Kasumi-1 (cell line): ENCODE measurements at places on chromosomes 16 and 17.

DNA sequence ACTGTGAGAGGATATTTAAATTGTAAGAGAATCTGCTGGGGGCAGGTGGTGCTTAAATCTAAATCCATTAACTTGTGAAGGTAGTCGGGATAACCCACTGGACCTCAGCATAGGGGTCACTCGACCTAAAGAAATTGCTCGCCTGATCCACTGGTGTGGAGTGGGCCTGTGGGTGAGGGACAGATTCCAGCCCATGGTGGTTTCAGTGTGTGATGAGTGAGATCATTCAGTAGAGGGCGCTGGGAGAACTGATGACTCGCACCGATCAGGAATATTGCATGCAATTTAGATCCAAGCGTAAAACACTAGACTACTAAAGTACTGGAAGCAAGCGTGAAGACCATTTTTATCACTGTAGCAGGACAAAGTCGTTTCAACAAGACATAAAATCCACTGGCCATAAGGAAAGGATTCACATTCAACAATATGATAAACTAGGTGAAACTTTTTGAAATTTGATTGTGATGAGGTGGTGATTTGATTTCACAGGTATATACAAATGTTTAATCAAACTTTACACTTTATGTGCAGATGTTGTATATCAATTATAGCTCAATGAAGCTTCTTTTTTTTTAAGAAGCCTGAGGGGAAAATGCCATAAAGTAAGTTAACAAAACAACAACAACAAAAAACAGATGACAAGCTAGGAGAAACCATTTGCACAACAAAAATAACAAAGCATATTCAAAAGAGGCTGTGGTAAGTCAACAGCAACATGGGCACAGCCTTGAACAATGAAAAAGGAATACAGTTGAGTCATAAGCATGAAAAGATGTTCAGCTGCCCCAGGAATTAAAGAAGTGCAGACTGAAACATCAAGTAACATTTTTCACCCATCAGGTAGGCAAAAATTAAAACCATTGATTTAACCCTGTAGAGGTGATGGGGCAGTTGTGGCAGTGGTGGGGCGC lies 7.5 kb upstream of the TMEM170A start:
- DNase-seq = peak; percentile 79

- DNase-seq = no peak
Measured at GRCh38 chr16:66444049-66444481, 17.0 kb downstream of the BEAN1 start.

- no peak for DNase-seq
Measured at GRCh38 chr16:12293017-12293618, 316.6 kb downstream of the SNX29 start.

DNA sequence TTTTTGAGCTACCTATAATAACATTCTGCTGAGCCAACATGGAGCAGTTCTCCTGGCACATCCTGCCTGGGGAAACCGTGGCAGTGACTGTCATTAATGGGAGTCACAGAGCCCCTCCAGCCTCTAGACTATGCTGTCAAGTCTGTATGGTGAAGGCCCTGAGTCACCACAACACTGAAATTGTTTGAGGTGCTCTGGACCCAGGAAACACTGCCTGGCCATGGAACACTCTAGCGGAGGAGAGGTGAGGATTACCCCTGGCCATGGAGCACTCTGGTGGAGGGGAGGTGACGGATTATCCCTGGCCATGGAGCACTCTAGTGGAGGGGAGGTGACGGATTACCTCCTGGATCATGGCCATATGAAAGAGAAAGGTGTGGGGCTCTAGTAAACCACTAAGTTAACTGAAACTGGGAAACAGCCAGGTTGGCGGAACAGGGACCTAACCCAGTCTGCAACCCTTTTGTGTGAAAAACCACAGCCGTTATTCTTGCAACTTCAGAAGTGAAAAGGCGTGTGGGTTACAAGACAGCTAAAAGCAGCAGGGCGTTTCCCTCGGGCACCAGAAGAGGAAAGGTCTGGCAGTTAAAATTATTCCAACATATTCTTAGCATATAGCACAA lies 156.7 kb downstream of the KCNJ12 start:
- DNase-seq = no peak

DNA sequence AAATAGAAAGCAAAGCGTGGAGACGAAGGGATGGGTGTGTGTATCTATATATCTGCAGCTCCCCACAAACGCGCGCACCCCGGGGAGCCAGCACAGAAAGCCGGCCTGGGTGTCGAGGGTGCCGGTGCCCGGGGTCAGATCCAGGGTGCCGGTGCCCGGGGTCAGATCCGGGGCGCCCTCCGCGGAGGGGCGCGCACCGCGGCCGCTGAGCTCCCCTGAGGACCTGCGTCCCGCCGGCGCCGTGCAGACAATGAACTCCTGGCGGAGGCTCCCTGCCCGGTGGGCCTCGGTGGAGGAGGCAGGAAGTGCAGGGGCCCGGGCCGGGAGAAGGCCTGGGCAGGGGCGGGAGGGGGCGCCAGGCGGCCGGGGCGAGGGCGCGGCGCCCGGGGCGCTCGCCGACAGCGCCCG lies 1.1 kb downstream of the ZNF423 start:
- DNase-seq = no peak

- DNase-seq = no peak
Measured at GRCh38 chr16:28219282-28219681, 7.5 kb upstream of the XPO6 start.

- no peak for DNase-seq
Measured at GRCh38 chr17:61316633-61317032, 83.0 kb upstream of the TBX2 start.

DNA sequence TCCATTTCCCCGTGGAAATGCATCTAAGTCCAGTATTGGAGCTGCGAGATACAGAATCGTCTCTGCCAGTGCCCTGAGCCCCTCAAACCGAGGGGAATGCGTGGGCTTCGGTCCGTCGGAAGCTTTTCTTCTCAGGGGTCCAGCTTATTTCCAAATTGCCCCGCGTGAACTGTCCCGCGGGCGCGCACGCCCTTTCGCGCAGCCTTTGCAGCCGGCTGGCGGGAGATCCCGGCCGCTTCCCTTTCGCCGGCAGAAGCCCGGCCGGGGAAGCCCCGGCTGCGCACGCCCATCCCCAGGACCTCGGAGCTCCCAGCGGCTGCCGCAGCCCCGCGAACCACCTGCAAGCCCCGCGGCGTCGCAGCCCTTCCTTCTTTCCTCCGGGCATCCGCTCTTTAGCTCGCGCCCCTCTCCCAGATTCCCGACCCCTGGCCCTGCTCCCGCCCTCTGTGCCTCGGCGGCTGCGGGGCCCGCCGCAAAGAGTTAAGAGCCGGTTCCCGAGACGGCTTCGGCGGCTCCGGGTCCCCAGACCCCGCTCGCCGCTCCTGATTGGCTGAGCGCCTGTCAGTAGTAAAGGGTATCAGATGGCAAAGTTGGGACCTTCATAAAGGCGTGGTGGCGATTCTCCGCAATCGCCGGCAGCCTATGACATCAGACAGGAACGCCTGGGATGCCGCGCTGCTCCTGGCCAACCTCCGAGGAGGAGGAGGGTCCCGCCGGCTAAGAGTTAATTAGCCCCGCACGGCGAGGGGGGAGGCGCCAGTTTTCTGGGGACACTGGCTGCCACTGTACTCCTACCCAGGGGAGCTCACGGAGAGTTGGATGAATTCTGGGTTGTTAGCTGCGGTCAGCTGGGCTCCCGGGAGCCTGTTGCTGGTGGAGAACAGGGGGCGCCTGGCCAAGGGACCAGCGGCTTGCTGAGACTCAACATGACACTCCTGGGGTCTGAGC lies at the start of gene MYOCD:
Gene MYOCD (plus strand): TSS at position 628 of the 948 bp plus-strand sequence. CDS start 299 bp downstream, at position 927.
- no peak for DNase-seq

GRCh38 chr17:70834039-70834438 lies 664.7 kb downstream of the KCNJ2 start:
- no peak for DNase-seq

DNA sequence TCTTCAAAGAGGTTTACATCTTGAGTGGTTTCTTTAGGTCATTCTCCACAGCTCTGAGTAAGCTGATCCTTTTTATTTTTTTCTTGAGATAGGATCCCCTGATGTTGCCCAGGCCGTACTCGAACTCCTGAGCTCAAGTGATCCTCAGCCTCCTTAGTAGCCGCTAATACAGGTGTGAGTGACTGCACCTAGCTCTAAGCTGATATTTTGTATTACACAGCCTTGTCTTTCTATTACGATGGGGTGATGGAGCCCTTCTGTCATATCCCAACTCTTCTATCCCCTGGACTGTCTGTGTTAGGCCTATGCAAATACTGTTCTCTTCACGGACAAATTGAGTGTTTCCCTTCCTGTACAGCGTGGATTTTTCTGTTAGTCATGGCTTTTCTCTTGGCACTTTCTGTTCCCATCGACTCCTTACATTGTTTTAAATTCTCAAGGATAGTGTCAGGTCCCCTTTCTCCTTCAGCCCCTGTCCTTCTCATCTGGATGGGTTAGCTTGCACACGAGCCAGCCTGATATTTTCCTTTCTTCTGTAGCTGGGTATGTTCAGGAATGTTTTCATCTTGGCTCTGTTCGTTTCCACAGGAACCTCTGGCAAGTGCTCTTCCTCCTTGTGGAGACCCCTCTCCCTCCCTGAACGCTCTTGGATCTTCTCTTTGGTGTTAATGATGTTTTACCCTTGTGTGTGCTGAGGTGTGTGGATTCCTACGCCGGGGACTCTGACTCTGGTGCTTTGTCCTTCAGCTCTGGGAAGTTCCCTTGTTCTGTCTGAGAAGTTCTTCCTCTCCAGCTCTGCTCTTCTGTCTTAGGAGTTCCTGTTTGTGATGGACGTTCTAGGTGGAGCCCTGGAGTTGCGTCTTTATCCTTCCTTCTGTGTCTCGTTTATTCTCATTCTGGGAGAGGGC lies 2.3 kb downstream of the BANP start:
- peak; percentile 55 for DNase-seq

- no peak for DNase-seq
Measured at GRCh38 chr16:23279721-23280153, 22.4 kb upstream of the SCNN1B start.

- DNase-seq = no peak
Measured at GRCh38 chr16:82917886-82918595, 291.3 kb downstream of the CDH13 start.

GRCh38 chr17:18093616-18094408 lies 6.1 kb downstream of the DRG2 start:
- DNase-seq = peak; percentile 54
